ENCODE measurements at places on chromosomes 2 and 18. TPM values are rescaled to one million over a fixed set of nuclear protein-coding genes. Genes with fewer than 3 reads are reported as not detected.

GRCh38 chr2:71798266-71799012 lies 345.1 kb downstream of the DYSF start:
- no peak for DNase-seq

DNA sequence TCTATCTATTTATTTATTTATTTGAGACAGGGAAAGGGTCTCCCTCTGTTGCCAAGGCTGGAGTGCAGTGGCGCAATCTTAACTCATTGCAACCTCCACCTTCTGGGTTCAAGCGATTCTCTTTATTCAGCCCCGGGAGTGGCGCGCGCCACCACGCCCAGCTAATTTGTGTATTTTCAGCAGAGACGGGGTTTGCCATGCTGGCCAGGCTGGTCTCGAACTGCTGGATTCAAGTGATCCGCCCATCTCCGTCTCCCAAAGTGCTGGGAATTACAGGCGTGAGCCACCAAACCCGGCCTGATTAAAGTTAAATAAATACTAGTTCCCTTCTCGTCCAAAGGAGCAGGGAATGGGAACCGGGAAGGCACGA lies 4.2 kb upstream of the CTDSP1 start:
- DNase-seq: no peak

GRCh38 chr2:171709011-171709685 lies 21.9 kb downstream of the DYNC1I2 start:
- no peak for DNase-seq

Gene PROKR1
- polyA plus RNA-seq: 0.17 TPM

Gene NPAS2
- polyA plus RNA-seq: 14.5 TPM

Gene DOK1
- polyA plus RNA-seq: 9.4 TPM

GRCh38 chr2:3911882-3912455 lies 208.6 kb downstream of the DCDC2C start:
- no peak for DNase-seq

DNA sequence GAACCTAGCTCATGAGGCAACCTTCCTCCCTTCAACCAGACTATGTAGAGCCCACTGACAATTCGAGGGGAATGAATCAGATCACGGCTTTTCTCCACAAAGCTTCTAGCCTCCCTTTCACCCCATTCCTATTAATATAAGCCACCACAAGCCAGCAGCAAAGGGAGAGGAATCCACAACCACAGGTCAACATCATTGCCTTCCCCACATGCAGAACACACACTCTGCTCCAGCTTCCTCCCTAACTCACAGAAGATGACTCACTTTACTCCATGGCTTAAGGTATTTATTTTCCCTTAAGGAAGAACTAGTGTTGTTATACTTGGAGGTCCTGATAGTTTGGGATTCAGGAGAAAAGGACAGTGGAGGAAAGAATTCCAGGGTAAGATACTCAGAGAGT lies 272.2 kb downstream of the C1D start:
- no peak for DNase-seq

Gene TFPI
- polyA plus RNA-seq: 32.9 TPM

Gene SP110
- polyA plus RNA-seq: 20.0 TPM

DNA sequence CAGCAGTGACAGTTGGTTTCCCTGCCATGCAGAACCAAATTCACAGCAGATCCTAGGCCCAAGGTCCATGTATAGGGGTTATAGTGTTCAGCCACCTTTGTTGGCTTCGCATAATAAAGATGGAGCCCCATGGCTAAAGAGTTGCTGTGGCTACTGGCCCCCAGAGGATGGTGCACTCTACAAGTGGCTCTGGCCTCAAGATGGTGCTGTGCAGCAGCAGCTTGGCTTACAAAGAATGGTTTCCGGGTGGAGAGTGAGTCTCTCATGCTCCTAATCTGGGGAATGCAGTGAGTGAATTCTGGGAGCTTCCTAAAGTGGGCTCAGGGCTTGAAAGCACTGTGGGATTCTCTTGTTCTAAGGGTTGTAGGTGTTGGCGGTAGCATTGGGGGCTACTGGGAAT lies 1199.7 kb downstream of the CNTNAP5 start:
- DNase-seq: no peak

- DNase-seq: no peak
Measured at GRCh38 chr2:255195-255594, 8.6 kb downstream of the SH3YL1 start.

DNA sequence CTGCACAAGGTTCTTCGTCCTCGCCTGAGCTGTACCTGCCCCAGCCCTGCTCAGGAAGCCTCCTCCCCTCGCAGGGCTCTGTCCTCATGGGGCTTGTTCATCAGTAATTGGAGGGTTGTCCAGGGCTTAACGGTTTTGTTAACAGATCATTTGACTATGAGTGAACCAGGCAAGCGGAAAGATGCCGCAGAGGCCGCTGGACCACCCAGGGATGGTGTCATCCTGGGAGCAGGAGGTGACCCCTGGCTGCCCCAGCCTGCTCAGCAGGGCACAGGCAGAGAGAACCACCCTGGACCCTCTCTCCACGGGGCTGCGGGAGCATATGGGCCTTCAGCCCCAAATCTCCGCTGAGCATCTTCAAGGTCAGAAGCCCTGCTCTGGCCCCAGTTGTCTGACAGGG lies 264.3 kb downstream of the KLHL29 start:
- no peak for DNase-seq

Gene ASAP2
- 57.7 TPM for polyA plus RNA-seq

GRCh38 chr2:144490017-144490416 lies 29.9 kb downstream of the ZEB2 start:
- no peak for DNase-seq

- DNase-seq: no peak
Measured at GRCh38 chr2:42902939-42903709, 110.7 kb upstream of the HAAO start.

DNA sequence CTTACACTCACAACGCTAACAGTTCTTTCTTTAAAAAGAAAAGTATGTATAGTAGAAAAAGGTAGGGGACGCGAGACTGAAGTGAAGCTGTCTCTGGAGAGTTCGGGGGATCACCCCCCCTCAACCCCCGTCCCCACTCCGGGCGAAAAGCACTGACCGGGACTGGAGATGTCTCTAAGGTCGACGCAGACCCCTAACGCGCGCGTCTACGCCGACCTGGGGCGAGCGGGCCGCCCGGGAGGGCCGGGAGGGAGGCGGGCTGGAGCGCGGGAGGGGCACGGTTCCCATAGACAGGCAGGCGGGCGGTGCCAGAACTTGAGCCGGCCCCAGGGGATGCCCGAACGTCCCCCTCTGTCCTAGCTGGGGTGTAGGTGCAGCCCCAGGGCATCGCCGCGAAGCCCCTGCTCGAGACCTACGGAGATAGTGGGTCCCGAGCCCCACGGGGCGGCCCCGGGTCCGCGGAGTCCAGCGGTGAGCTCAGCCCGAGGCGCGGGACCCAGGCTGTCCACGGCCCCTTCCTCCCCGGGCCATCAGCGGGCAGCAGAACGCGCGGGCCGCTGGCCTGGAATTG lies 82.2 kb downstream of the CHRNA1 start:
- peak; percentile 28 for DNase-seq

Gene TMEM131
- 46.7 TPM for polyA plus RNA-seq

DNA sequence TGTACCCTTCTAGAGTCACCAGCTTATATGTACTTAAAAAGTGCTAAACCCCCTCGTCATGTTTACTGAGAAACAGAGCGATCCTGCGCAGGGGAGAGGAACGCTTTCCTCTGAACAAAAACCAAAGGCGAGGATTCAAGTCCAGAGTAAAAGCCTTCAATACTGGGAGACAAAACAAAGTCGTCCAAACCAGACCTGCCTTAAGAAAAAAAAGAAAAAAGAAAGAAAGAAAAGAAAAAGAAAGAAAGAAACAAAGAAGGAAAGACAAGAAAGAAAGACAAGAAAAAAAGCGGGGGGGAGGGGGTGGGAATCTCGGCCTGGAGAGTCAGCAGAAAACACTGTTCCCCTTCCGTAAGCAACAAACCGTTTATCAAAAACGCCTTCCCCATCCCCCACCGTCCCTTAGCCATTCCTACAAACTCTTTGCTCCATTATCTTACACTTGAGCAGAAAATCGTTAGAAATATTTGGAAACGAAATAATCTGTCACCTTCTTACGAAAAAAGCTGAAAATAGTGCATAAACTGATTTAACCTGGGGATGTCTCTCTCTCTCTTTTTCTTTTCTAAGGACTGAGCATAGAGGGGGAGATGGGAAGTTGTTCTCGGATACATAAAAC lies 3.3 kb downstream of the PTGR3 start:
- no peak for DNase-seq

DNA sequence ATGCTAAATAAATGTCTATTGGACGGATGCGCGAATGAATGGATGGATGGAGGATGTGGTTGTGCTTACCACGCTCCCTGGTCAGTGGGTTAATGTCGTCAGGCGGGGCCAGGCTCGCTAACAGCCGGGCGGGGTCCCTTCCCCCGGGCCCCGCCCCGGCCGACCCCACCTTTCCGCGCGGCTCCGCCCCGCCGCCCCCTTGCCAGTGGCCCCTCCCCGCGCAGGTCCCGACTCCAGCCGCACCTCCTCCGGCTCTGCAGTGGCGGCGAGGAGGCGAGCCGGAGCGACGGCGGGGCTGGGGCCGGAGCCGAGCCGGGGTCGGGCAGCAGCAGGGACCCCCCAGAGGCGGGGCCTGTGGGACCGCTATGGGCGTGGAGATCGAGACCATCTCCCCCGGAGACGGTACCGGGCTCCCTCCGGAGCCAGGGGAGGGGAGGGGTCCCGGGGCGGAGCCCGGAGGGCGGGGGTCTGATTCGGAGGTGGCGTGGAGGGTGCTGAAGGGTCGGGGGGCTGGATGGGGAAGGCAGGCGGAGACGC lies at the start of gene FKBP1B:
Gene FKBP1B (plus strand): TSS at position 257 of the 537 bp plus-strand sequence. CDS start 109 bp downstream, at position 366.
- no peak for DNase-seq

DNA sequence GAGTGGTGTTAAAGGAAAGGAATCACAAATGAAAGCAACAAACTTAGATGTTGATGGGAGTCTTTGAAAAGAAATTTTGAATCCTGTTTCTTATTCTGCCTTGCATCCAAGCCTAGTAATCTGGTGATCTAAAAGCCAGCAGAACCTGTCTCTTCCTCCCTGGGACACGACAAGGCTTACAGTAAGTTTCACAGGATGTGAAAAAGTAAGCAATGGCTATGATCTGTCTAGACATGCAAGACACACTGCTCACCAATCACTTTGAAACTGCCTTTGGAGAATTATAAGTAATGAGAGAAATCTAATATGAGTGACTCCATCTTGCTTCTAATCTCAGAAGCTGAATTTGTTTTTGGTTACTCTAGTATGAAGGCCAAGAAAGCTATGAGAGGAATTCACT lies 103.7 kb downstream of the KCNH7 start:
- no peak for DNase-seq

DNA sequence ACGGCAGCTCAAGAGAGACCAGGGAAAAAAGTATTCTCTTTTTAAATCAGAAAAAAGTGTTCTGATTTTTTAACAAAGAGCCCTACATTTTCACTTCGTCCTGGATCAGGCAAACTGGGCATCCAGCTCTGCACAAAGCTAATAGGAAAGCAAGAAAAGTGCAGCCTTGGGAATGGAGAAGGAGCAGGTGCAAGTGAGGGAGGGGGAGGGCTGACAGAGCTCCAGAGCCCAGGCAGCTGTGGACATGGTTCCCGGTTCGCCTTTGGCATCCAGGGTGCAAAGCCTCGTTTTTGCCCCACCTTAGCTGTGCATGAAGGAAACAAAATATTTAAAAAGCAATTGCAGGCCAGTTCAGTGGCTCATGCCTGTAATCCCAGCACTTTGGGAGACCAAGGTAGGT lies 82.2 kb downstream of the FAM124B start:
- no peak for DNase-seq

Gene CDH19
- polyA plus RNA-seq: 0.26 TPM

Gene GPATCH11
- polyA plus RNA-seq: 12.7 TPM

DNA sequence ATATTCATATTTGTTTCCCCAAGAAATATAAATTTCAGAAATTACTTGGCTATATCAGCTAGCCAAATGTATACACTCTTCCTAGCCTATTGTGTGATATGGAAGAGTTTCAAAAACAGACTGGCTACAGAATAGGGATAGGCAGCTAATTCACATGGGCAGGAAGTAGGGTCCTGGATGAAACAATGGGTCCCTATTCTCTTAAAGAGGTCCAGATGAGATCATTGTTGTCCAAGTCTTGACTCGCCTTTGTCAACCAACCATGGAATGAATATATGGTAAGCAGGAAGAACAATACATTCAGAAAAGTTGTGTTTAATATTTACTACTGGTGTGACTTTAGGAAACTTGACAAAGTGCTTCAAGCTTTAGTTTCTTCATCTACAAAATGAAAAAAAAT lies 319.9 kb downstream of the NBAS start:
- DNase-seq: no peak

Gene NMS
- polyA plus RNA-seq: not detected

Gene RNF125
- 2.3 TPM for polyA plus RNA-seq

DNA sequence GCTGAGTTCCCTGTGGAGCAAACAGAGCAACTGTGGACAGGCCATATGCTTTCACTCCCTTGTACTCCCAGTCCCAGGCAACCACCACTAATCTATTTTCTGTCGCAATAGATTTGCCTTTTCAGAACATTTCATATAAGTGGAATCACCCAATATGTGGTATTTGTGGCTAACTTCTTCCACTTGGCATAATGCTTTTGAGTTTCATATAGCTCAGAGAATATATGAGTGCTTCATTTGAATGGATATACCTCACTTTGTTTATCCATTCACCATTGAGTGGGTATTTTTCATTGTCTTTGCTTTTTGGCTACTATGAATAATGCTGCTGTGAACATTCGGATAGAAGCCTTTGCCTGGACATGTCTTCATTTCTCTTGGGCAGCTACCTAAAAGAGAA lies 151.9 kb downstream of the CERS6 start:
- no peak for DNase-seq

GRCh38 chr2:70312560-70312959 lies 10.7 kb upstream of the FAM136A start:
- DNase-seq: no peak

DNA sequence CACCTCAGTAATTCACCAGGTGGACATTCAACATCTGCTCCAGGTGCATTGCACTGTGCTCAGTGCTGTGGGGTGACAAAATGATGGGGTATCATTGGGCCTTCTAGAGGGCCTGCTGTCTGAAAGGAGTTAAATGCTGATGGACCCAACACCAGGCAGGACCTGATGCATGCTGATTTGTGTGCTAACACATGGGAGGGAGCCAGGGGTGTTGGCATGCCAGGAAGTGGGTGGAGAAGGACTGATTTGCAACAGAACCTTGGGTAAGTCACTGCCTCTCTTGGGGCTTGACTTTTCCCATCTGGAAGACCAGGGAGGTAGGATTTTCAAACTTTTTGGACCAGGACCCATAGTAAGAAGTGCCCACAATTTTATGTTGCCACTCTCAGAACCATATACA lies 57.9 kb upstream of the CXCR4 start:
- DNase-seq: no peak

Gene ALPG
- polyA plus RNA-seq: not detected

DNA sequence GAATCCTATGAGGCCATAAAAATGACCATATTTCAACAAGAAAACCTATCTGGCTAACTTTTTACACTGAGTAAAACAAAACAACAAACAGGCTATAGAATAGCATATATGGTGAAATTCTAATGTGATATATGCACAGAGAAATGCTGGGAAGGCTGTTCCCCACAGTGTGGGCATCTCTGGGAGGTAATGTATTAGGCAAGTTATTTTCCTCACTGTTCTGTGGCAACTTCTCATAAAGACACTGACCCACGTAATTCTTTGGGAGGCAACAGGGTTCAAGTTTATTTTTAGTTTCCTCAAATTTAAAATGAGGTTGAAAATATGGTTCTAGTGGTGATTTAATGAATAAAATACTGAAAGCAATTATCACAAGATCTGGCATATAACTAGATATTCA lies 46.7 kb downstream of the RNU4ATAC start:
- no peak for DNase-seq
